Stimulated activated CD4-positive, alpha-beta T cell treated with anti-CD3 and anti-CD28 coated beads, Interleukin-2, amount 100 ng/mL, for 48 hours (primary cell): ENCODE measurements at places on chromosomes 1 and 21.

DNA sequence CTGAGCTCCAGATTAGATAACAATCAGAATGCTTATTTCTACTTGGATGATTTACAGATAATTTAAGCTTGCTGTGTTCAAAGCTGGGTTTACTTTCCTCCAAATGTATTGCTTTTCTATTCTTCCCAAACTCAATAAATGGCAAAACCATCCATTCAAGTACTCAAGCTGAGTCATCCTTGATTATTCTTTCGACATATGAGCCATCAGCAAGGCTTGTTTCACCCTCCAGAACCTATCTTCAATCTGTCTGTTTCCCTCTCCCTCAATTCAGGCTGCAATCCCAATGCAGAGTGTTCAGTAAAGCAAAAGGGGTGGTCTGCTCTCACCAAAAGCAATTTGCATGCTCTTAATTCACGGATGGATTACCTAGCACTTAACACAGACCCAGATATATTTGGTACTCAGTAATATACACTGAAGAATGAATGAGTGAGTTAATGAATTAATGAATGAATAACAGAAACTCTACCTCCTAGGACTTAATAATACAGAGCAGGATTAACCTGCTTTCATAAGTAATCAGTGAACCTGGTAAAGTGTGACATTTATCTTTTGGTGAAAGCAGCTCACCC, 41.9 kb downstream of the DDR2 start:
- no peak for DNase-seq

DNA sequence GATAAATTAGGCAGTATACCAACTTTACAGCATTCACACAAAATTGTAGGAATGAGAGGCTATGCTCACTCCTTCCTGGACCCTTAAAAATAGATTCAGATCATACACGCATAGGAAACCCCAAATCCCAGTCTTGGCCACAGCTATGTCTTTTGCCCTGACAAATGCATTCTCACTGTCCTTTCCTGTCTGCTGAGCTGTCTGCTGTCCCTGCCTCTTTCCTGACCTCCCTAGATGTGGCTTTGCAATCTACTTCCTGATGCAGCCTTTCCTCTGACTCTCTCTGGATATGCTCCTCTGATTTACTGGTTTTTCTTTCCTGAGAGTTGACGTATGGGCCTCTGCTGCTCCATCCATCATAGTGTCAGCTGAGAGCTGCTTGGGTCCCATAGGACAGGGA, 59.8 kb upstream of the SLC35F3 start:
- no peak for DNase-seq

DNA sequence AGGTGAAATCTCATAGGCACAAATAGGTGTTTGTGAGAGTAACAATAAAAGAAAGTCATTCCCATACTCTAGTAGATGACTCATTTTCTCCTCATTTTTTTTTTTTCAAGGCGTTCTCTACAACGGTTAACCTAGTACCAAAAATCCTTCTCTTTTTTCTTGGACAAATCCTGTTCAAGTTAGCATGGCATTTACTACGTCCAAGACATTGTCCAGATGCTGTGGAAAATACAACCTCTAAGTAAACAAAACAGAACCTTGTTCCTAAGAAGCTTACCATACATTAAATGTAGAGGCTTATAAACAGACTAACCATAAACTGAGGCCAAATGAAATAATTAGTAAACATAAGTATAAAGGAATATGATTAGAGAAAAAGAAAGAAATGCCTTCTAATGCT, 76.2 kb upstream of the RGS4 start:
- no peak for DNase-seq

DNA sequence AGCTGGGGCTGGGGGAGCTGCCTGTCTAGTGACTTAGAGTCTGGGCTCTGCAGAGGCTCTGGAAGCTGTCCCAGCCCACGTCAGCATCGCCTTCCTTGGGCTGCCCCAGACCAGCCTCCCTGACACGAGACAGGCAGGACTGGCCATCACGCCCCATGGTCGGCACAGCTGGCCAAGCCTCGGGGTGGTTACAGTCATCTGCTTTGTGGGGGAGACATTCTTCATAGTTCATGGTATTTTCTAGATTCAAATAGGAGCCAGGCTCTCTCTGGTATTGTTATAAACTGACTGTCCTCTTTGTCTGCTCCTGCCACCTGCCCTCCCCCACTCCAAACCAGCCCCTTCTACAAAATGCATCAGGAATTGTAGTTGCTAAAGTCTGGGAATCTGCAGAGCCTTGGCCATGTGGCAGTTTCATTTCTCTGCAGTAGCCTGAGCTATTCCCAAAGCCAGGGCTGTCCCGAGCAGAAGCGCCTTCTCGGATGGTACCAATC, 29.4 kb downstream of the OLFML2B start:
- no peak for DNase-seq

- DNase-seq = no peak
These were observed 80.1 kb downstream of the FCRL5 start for GRCh38 chr1:157472056-157472701.

GRCh38 chr1:154845879-154846278, 24.2 kb downstream of the KCNN3 start:
- DNase-seq = no peak

- no peak for DNase-seq
These were observed 71.0 kb downstream of the DHRS3 start for GRCh38 chr1:12546771-12547585.

DNA sequence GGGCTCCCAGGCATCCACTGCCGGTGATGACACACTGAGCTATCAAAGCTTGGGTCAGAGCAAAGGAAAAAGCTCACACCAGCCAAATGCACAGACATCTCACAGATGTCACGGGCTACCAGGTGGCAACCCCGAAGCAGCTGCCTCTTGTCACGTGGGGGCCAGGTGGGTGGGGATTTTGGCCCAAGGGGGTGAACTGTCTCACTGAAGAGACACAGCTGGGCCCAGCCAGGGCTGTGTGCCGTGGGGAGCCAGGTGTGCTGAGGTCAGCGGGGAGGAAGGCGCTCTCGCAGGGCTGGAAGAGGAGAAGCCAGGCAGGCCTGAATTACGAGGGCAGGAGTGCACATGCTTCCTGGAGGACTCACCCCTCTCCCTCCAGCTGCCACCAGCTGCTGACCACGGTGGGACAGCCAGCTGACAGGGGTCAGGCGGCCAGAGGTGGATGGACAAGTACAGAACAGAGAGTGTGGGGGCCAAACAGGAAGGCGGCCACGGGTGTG, 32.4 kb downstream of the KCNN3 start:
- DNase-seq = no peak

- no peak for DNase-seq
These were observed 109.0 kb downstream of the NGF start for GRCh38 chr1:115229016-115229415.

- no peak for DNase-seq
These were observed 50.0 kb upstream of the C21orf91 start for GRCh38 chr21:17869115-17869514.

DNA sequence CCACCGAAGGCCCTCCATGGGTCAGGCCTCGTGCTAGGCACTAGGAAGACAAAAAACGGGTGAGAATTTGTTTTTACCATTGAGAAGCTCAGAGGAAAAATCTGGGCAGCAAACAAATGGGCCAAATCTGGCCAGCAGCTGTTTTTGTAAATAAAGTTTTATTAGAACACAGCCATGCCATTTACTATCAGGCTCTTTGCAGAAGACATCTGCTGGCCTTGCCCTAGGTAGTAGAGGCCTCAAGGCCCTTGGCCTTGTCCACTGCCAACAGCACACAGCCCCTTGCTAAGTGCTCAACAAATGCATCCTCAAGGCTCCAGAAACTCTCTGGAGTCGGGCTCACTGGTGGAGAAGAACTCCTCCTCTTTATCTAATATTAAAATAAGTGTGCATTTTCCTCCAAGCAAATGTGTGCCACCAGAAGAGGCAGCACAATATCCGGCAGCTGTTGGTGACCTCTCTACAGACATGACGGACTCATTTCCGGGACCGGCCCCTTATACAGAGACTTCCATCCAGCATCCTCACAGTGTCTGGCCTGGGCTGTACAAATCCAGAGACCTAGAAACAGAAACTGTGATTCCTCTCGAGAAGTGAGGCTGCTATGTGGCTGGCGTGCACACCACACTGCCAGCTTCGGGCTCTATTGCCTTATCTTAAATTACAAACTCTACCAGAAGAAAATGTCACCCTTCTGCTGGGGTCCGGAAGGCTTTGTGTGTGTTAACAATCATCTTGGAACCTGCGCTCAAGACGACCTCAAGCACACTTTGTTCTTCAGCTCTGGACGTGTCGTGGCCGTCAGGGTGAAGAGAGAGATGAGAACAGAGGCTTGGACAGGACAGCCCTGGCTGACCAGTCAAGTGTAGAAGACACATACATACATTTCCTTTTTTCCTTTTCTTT, 203.9 kb downstream of the TOMM20 start:
- no peak for DNase-seq

- no peak for DNase-seq
These were observed 664 bp upstream of the ADORA3 start for GRCh38 chr1:111504097-111504496.

- no peak for DNase-seq
These were observed 32.4 kb downstream of the ERICH3 start for GRCh38 chr1:74641161-74641560.

- DNase-seq = no peak
These were observed 441.2 kb downstream of the PTPRC start for GRCh38 chr1:199079994-199080393.

GRCh38 chr1:104072915-104073371, 323.2 kb downstream of the AMY1C start:
- no peak for DNase-seq

GRCh38 chr1:110619412-110620249, 13.5 kb upstream of the KCNA2 start:
- DNase-seq = peak; percentile 89

- no peak for DNase-seq
These were observed 70.1 kb upstream of the EDEM3 start for GRCh38 chr1:184824691-184825323.

- no peak for DNase-seq
These were observed 184.9 kb upstream of the ATP1B1 start for GRCh38 chr1:168921629-168922028.

GRCh38 chr1:41020654-41021053, 871 bp downstream of the SLFNL1 start:
- DNase-seq = no peak
